Urinary bladder (tissue), 4 donors: ENCODE measurements at places on chromosomes 12 and 14.

- no peak for DNase-seq
These were observed 133.9 kb upstream of the PDE3A start for GRCh38 chr12:20234474-20234873.

DNA sequence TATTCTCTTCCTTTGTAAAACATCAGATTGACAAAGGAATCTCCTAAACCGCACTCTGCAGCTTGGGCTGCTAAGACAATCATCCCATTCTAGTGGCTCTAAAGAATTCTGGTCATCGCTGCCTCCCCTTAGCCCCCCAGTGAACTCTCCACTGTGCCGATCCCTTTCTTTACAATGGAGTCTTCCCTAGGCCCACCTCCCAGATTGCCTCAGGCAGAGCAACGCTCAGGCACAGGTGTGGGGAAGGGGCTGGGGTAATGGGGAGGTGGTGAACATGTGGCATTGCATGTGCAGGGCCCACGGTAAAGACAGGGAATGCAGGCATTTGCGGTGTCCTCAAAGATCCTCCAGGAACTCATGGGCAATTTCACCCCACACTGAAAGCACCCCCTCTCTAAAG, 86.3 kb downstream of the PLEKHG3 start:
- no peak for DNase-seq

GRCh38 chr12:60387356-60387755, 791.5 kb downstream of the SLC16A7 start:
- DNase-seq, result no peak

DNA sequence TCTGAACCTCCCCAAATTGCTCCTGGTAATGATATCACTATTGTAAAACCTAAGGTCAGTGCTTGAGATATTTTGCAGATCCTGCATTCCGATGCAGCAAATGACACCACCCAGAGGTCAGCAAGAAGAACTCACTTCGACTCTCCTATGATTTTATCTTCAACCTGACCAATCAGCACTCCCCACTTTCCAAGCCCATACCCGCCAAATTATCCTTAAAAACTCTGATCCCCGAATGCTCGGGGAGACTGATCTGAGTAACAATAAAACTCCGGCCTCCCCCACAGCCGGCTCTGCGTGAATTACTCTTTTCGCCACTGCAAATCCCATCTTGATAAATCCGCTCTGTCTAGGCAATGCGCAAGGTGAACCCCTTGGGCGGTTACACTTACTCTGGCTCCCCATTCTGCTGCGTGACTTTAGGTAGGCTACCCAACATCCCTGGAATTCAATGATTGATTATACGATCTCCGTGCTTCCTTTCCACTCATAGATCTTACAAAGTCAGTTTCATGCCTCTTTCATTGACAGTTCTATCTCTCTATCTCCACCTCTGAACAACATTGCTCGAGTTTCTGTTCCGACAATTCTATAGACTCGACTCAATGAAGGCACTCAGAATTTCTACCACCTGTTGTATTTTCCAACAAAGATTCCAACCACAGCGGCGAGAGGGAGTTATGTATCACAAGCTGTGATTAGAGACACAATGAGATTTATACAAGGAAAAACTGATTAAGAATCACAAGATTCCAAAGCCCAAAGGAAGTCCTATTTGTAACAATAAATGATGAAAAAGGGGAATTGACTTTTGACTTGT, 939 bp downstream of the NPC2 start:
- no peak for DNase-seq
